ENCODE measurements at places on chromosomes 13 and 19.

- DNase-seq: no peak
Measured at GRCh38 chr13:49838989-49839388, 46.5 kb upstream of the KPNA3 start.

DNA sequence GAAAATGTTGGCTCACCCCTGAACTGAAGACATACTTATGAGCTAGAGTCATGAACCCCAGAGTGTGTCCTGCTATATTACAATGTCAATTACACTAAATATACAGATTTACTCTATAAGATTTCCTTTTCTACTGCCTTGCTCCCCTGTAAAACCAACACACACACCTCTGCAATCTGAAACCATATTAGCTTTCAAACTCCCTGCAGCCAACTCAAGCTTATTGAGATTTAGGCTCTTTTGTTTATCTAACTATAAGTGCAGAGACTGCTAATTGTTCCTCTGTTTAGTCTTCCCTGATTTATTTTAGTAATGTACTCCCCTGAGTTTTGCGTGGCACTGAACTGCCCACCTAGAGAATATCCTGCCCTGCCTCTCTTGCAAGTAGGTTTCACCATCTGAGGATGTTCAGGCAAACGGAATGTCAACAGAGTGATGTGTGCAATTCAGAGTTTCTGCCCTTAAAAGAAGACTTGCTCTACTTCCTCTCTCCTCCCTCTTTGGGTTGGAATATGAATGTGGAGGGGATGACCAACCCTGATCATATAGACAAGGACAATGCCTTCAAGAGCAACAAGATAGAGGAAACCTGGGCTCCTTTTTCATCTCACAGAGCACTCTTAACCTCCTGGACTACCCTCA is 22.3 kb downstream of the FAM216B start:
- DNase-seq: no peak

- no peak for DNase-seq
Measured at GRCh38 chr19:5102520-5102919, 133.6 kb downstream of the KDM4B start.

DNA sequence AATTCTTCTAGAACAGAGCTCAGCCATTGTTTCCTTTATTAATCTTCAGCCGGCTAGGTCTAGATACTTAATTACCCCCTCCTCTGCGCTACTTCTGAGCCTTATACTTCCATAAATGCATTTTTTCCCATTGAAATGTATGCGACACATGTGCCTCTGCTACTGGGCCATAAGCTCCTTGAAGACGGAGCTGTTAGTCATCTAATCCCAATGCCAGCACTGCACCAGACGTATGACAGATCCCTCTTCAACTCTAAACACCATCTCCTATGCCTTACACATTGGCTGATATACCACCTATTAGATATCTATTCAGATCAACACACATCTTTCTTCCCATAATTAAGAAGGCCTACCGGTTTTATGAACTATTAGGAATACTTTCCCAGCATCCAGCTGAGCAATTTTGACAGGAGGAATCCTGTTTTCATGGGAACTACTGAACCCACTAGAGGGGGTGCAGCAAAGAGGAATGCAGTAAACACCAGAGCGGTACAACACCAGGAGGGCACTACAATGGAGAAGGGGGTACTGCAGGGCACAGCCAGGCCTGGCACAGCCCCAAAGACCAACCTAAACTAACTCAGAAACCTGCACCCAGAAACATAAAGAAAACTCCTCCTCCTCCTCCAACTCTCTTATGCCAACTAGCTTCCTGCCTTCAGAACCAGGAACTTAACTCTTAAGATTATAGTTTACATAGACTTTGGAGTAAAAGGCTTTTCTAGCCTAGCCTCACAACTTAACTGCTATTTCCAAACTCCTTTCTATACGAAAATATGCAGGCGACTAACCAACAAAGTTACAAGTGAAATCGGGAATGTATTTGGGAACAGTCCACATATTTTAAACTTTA is 18.7 kb downstream of the STK24 start:
- DNase-seq: no peak

DNA sequence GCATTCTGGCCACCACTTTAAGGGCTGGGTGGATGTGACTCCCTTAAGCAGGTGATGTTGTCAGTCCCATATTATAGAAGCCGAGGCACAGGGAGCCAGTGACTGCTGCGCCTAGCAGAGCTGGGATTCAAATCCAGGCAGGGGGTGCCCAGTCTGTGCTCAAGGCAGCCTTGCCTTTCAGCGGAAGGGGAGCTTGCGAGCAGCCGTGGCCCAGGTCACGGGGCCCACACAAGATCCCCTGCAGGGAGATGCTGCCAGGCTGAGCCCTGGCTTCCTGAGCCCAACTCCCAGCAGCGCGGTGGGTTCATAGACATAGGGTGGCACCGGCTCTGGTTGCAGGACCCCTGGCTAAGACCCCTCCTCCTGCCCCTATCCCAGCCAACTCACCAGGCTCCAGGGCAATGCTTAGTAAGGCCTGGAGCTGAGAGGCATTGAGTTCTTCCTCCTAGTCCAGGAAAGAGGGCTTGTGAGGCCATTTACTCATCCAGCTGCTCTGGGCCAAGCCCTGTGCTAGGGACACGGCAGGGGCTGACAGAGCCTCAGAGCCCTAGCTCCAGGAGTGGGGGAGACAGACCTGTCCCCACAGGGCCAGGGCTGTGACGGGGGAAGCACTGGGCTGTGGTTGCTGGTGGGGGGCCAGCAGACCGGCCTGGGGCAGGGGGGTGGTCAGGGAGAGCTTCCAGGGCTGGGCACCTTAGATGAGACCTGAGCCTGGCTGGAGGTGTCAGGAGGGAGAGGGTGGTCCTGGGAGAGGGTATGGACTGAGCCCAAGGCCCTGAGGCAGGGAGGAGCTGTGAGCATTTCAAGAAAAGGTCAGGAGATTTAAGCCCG is 9.6 kb downstream of the CAPN12 start:
- no peak for DNase-seq

- no peak for DNase-seq
Measured at GRCh38 chr13:81275666-81276258, 934.8 kb upstream of the SPRY2 start.

GRCh38 chr13:104160536-104160935 is 1094.3 kb upstream of the SLC10A2 start:
- DNase-seq: no peak

GRCh38 chr19:16207490-16208025 is 9.8 kb downstream of the AP1M1 start:
- no peak for DNase-seq

DNA sequence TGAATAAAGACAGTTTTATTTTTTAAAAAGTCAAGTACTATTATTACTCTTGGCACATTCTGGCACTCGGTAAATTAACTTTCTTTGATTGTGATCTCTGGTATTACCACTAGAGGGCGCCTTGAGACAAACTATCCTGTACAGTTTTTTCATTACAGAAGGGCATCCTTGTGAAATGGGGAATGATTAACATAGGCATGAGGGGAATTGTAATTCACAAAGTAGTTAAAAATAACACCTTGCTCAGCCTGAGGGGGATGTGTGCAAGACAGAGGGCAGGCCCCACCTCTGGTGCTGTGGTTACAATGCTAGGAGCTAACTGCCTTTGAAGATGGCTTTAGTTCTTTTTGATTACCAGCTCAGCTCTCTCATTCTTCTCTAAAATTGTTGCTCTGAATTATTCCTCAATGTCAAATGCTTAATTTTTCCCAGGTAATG is 24.2 kb upstream of the C1QTNF9B start:
- DNase-seq: no peak

DNA sequence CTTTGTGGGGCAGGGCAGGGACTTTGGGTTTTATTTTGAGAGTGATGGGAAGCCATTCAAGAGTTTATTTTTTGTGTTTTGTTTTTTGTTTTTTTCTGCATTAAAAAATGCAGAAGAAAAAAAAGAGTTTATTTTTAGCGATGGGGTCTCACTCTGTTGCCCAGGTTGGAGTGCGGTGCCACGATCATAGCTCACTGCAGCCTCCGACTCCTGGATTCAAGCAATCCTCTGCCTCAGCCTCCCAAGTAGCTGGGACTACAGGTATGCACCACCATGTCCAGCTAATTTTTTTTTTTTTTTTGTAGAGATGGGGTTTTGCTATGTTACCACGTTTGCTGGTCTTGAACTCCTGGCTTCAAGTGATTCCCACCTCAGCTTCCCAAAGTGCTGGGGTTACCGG is 12.5 kb upstream of the CA11 start:
- DNase-seq: no peak

DNA sequence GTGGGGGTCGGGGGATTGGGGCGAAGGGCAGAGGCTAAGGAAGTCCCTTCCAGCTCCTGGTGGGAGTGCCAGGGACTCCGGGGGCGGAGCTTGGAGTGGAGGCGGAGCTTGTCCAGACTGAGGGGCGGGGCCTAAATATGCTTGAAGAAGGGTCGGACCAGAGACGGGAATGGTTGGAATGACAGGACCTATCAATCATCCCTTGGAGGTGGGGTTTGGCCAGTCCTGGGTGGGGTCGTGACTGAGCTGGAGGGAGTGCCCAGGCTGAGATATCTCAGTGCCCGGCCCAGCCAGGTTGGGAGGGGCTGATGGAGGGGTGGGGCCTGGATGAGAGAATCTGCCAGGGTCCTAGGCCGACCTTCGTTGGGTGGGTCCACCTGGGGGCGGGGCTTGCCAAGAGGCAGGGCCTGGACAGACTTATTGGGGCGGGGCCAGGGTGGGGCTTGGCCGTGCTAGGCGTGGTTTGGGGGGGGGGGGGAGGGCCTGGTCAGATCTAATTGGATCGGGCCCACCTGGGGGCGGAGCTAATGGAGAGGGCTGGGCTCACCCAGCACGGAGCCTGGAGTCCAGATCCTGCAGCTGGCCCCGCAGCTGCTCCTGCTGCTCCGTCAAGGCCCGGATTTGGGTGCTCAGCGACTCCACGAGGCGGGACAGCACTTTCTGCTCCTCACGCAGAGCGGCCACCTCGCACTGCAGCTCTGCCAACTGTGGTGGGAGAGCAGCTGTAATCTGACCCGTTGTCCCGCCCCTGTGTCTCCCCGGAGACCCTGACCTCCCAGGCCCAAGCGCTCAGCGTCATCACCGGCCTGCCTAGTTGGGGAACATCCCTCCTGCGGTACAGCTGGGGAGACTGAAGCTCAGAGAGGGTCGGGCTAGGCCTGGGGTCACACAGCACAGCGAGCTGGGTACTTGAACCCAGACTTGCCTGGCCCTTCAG is 2.6 kb upstream of the WIZ start:
- no peak for DNase-seq

- DNase-seq: no peak
Measured at GRCh38 chr19:39086386-39086785, 2.2 kb downstream of the ACP7 start.

- no peak for DNase-seq
Measured at GRCh38 chr19:6002591-6002990, 24.7 kb upstream of the RANBP3 start.

- no peak for DNase-seq
Measured at GRCh38 chr13:64505336-64505910, 2724.7 kb downstream of the PCDH9 start.

DNA sequence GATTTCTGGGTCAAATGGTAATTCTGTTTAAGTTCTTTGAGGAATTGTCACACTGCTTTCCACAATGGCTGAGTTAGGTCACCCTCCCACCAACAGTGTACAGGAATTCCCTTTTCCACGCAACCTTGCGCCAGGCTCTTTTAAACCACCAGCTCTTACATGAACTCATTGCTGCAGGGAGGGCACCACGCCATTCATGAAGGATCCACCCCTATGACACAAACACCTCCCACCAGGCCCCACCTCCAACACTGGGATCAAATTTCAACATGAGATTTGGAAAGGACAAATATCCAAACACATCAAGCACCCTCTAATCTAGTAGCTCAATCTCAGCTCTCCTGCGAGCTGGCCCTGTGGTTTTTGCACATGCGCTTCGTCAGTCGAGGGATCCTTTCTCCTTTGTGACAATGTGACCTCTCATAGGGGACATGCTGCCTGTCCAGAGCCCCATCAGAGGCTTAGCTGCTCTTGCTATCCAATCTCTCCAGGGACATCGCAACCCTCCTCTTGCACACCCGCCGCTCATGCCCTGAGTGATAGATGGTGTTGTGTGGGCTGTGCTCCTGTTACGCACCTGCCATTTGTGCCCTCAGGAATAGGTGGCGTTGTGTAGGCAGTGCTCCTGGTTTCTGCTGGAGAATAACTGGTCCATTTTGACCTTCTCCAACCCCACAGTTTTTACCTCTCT is 328.0 kb downstream of the UQCRFS1 start:
- no peak for DNase-seq

GRCh38 chr19:33405553-33406461 is 32.3 kb downstream of the CEBPG start:
- no peak for DNase-seq

DNA sequence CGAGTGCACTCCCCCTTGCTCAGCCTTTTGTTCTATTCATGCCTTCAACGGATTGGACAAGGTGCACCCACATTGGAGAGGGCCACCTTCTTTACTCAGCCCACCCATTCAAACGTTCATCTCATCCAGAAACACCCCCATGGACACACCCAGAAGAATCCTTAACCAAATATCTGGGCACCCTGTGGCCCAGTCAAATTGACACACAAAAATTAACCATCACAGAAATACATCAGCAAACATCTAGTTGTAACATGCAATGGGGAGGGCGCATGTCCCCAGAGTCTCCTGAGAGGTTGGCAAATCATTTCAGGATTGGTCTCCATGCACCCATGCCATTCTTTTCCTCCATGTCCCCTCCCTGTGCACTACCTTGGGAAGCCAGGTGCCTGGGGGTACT is 167.1 kb downstream of the ZNF536 start:
- DNase-seq: no peak

DNA sequence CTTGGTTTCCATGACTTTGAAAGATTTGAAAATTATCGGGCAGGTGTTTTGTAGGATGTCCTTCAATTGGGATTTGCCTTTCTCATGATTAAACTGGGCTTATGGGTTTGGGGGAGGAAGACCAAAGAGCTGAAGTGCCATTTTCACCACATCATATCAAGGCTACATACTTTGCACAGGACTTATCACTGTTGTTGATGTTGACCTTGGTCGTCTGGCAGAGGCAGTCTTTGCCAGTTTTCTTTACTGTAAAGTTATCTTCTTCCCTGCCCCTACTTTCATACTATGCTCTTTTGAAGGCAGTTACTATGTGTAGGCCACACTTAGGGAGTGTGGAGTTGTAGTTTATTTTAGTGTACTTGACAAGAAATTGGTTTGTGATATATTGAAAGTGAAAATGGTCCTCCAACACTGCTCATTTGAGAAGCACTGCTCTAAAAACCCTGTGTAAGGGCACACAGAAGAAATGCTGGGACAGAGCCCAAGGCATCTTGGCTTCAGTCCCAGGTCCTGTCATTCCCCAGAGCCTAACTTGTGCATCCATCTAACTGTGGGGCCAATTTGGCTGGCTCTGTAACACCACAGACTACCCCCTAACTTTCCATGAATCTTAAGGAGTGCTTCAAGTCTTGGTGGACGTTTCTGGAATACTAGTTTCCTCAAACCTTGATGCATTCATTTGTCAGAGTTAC is 384.9 kb downstream of the KCNRG start:
- DNase-seq: no peak

GRCh38 chr19:7445104-7445503 is 43.7 kb downstream of the PEX11G start:
- DNase-seq: no peak

GRCh38 chr13:62524498-62524897 is 1108.8 kb upstream of the PCDH20 start:
- no peak for DNase-seq

GRCh38 chr13:61410669-61411297 is 4.9 kb downstream of the PCDH20 start:
- no peak for DNase-seq

Data from stimulated activated CD4-positive, alpha-beta T cell treated with anti-CD3 and anti-CD28 coated beads, Interleukin-2, amount 100 ng/mL, for 4 hours (primary cell).